ENCODE measurements at places on chromosomes 6 and 20.
A peak's percentile ranks its signal among the peaks of the same experiment; 100 is the strongest.

- no peak for DNase-seq
Measured at GRCh38 chr6:127022302-127022701, 96.2 kb upstream of the RSPO3 start.

GRCh38 chr6:121896771-121897170, 461.3 kb downstream of the GJA1 start:
- no peak for DNase-seq

GRCh38 chr20:14759979-14760378, 422.6 kb upstream of the FLRT3 start:
- no peak for DNase-seq

GRCh38 chr6:53979468-53980067, 131.7 kb upstream of the MLIP start:
- DNase-seq, result no peak

DNA sequence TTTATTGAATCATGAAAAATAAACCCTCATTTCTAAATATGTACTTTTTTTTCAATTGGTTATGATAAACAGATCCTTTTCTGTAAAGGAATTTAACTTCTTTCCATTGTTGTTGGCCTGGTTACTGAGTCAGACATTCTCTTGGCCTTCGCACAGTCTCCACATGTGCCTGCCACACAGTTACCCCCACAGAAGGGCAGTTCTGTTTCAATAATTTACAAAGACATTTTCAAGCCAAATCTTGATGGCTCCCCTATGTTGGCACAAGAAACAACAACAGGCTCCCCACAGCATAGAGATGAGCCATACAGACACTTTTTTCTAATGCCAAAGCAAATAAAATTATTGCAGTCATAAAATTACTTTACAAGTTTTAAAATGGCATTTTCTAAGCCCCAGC, 55.6 kb upstream of the BEND6 start:
- no peak for DNase-seq

- DNase-seq, result no peak
Measured at GRCh38 chr6:162726947-162727321, 632 bp downstream of the PRKN start.

DNA sequence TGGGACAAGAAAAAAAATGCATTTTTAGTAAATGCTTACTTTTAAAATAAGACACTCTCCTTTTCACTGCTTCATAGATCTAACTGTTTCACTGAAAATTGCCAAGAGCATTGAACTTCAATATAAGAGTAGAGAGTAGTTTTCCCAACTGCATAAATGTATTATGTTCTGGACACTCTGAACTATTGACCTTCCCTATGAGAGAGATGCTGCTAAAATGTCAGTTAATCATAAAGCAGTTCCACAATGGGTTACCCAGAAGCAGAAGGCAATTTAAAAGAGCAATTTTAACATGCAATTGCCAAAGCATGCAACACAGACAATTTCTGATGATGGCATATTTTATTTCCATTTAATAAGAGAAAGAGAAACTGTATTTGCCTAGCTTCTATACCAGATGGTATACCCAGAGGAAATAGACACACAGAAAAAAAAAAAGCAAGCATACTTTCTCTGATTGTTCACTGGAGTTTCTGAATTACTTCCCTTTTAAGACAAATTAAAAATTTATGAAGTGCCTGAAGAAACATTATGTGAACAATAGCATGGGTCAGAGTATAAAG, 279.1 kb upstream of the THEMIS start:
- no peak for DNase-seq

GRCh38 chr6:118502169-118502568, 45.9 kb upstream of the PLN start:
- no peak for DNase-seq

DNA sequence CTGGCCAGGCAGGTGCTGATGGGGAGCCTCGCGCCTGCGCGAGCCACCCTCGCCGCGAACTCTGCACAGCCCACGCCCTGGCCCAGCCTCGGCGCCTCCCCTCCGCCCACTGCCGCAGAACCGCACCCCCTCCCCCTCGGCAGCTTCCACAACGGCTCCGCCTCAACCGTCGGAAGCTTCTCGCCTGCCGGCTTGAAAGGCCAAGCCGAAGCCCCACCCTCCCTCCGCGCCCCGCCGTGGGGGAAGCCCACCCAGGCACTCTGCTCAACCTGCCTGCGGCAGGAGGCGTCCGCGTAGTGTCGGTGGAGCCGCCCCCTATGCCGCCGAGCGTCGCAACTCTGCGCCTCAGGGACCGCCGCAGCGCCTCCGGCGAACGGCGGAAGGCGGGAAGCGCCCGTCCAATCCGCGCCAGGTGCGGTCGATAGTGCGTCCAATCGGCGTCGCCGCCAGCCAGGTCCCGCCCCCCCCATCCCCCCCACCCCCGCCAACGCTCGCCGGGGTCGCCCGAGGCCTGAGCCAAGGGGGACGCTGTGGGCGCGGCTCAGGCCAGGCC, at the start of gene SYCP2:
SYCP2 (minus strand) TSS at position 342 of the 553 bp plus-strand sequence. CDS start 11,224 bp downstream, outside the sequence.
- peak; percentile 56 for DNase-seq

DNA sequence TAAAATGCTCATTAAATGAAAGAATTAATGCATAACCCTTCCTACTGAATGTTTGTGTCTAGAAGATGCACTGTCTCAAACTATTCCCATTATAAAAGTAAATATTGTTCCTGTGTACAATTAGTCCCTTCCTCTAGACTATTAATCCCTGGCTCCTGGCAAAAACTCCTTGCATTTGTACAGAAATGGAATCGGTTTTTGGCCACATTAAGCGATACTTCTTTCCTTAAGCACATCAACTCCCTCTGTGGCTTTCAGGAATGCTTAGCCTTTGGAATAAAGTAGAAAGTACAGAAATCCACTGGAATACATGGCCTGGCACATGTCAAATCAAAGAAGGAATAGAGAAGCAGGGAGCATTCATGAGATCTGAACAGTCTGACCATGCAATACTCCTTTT, 179.8 kb downstream of the GMPR start:
- DNase-seq, result no peak

- no peak for DNase-seq
Measured at GRCh38 chr6:85143676-85144075, 306.2 kb upstream of the NT5E start.

DNA sequence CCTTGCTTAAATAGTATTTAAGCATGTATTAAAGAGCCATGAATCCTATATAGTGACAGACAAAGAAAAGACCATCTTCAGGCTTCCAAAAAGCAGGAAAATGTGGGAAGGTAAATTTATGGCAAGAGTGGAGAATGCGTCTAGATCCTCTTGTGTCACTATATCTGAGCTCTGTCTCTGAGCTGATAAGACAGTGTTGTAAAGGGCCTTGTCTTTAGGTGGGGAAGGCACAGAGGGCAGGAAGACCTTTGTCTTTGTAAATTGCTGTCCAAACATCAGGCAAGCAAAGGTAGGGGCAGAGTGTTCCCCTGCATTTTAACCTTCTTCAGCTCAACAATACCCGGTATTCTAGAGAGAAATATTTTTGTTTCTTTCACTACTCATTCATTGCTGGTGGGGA, 33.9 kb upstream of the MBOAT1 start:
- DNase-seq, result no peak

- no peak for DNase-seq
Measured at GRCh38 chr20:11195899-11196558, 522.2 kb upstream of the JAG1 start.

DNA sequence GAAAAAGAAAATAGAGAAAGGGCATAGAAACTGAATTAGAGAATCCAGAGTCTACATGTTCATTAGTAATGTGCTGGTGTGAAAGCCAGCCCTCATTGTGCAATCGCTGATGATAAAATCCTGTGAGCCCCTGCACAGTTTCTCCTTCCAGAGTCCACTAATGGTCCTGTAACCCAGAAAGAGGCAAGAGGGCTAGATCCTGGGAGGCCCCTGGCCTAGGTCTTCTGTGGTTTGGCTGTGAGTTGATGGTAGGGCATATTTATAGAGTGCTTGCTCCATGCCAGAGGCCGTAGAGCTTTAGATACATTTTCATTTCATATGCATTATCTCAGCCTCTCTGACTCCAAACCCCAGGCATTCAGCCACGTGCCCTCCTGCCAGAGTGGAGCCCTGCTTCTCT, 94.9 kb upstream of the MTHFD1L start:
- DNase-seq, result no peak

GRCh38 chr20:50348096-50348495, 157.5 kb downstream of the CEBPB start:
- DNase-seq, result no peak

DNA sequence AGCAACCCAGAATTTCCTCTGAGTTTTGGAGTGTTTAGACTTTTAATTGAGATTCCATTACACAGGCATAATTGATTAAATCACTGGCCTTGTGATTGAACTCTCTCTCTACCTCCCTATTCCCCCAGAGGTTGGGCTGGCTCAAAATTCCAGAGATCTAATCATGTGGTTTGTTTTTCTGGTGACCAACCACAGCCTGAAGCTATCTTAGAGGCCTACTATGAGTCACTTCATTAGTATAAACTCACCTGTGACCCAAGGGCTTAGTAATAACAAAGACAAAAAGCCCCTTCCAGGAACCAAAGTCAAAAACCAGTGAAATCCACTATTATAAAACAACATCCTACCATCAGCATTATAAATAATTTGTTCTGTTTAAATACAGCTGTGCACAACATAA, 992.5 kb upstream of the CITED2 start:
- DNase-seq, result no peak

- no peak for DNase-seq
Measured at GRCh38 chr20:59667131-59667530, 62.8 kb downstream of the PHACTR3 start.

DNA sequence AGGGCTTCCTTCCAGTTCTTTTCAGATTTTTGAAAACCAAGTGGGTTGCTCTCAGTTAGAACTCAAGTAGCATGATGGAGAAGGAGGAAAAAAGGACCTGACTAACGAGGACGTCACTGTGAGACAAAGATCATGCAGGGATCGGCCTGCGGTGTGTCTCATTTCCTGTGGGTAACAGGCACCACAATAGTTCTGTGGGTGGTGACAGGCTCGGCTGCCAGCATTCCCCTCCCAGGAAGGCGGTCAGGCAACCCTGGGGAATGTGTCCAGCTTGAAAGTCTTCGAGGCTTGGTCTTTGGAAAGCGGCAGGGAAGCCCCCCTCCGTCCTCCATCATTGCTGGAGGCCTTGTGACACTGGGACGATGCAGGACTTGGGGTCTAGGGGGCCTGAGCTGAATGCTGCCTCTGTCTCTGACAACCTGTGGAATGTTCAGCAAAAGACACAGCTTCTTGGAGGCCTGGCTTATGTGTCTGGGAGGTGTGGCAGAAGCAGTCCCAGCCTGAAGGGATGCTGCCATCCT, 121.0 kb downstream of the BCAS1 start:
- peak; percentile 78 for DNase-seq

GRCh38 chr6:33823806-33824205, 20.0 kb upstream of the MLN start:
- no peak for DNase-seq

DNA sequence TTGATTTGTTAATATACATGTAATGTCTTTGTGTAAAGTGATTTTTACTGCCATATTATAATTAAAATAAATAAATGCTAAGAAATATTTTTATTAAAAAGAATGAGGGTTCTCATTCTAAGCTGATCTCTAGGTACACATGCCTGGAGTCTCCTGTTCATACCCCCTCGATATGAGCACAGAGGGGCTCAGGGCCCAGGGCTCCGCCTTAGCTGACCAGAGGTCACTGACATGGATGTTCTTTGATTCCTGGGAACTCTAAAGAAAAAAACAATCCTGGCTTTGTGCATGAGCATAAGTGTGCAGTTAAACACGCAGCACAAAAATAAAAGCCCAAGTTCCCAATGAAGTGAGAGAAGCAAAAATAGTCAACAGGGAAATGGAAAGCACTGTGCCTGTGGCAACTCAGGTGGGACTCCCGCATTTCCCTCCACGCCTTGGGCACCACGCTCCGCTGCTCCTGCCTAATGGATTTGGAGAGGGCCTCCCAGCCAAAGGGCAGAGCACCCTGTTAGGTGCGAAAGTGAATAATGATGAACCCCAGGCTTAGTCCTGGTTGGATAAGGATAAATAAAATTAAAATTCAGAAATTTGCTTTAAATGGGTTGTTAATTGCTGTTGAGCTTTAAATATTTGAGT, 33.3 kb upstream of the QKI start:
- no peak for DNase-seq

DNA sequence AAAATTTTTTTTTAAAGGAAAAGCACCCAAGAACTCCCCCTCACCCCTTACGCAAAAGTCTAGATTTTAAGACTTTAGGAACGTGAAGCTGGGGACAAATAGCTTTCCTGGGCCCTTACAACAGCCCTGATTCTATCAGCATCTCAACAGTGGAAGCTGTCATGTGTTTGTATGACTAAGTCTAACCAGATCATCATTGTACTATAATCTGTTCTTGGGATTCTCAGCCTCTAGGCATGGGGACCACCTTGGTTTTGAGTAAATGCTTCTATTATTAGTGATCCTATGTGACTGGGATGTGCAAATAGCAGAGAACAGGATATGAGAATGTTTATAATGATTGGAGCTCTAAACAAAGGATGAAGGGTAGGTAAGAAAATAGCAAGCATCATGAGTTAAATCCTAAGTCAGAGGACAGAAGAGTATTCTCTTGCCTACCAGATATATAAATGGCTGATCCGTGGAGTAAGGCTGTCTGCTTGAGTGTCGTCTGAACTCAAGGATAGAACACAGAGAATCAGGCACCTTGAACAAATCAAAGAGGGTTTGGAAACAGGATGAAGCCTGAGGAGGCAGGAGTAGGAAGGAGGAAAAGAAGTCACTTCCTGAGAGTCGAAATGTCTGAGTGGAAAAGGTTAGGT, 105.7 kb upstream of the FAM184A start:
- no peak for DNase-seq

GRCh38 chr20:24763386-24764026, 185.6 kb upstream of the CST7 start:
- DNase-seq, result no peak

DNA sequence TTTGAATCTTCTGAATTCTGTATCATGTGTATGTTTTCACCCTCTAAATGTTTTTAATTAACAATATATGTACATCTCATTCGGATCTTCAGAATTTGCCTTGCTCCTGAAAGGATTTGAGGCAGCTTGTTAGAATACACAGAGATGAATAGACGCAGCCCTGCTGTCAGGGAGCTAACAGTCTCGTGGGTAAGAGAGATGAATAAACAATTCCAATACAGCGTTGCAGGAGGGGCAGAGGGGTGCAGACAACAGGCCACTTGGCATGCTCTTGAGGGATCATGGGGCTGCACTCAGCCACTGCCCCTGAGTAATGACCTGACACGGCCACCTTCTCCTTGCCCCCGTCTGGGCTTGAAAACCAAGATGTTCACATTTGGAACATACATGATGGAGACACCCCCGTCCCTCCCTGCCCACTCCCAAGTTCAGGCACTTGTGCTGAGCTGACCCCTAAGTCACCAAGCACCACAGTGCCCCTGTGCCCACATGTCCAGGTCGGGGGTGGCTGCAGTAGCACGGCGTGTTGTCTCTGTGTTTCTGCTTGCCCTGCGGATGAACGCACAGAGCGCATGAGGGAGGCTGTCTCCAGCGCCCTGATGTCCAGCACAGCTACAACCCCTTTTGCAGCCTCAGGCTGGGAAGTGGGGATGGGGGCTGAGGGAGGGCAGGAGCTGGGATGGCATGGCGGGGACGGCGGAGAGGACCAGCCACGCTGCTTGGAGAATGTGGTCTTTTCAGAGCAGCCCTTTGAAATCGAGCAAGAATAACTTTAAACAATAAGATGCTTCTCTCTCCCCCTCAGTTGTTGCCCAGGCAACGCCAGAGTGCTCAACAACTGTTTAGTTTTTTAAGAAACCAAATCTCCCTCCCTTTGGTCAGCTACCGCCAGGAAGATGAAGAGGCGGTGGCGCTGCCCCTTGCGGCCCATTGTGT, 33.0 kb upstream of the CDH22 start:
- DNase-seq, result no peak
